ENCODE measurements at places on chromosomes 6 and 20. TPM values are rescaled to one million over a fixed set of nuclear protein-coding genes. Genes with fewer than 3 reads are reported as not detected.

DNA sequence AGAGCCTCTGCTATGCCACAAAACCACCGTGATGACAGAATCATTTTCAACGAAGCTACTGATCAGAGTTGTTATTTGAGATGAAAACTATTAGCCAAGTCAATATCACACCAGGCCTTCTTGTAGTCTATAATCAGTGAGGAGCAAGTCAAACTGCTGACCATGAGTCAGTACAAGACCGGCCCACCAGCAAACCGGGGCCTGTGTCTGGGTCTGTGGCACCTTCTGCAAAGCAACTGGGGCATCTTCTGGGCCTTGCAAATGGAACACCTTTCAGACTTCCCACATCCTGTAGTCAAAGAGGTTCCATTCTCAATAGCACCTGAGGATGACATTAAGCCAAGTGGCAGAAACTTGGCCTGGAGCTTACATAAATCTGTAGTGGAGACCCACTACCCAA, 38.5 kb downstream of the CPXM1 start:
- DNase-seq = no peak

Gene CCM2L
- total RNA-seq = 2.0 TPM

DNA sequence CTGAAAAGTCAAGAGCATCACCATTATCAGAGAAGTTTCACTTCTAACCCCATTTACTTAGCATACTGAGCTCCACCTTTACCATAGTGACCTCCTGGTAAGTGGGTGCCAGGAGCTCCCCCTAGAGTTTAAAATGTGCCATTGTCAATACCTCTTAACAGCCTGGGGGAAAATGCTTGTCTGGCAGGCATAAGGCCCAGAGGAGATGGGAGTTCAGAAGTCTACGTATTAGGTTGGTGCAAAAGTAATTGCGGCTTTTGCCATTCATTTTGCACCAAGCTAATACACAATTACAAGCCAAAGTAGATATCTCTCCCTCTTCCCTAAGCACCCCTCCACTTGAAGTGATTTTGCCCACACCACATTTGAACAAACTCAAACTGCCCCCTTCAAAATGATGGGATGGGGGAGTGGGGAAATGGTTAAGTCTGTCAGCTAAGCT, 919.0 kb downstream of the KIF16B start:
- DNase-seq = no peak

DNA sequence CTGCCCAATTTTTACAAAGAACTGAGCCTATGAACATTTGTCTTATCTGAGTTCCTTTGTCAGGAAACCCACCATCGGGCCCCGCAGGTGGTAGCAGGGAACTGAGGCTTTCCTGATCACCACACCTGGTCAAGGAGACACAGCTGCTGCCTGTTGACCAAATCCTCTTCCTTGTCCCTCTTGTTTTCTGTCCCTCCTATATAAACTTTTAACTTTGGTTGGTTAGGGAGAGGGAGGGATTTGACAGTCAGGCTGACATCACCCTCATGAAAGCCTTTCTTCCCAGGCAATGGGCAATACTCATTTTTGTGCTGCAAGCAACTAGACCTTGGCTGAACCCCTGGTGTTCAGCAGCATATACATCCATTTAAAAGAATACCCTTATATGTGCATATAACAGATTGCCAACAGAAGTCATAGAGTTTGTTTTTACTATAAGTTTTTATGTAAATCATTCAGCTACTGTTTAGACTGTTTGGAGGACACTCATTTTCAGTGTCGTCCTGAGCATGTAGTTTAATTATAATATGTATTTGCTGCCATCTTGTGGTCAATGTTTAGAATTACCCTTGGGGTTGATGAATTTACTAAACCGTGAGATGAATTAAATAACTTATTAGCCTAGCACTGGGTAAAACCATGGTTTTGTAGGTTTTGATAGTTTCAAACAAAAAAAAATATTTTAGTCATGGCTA, 17.0 kb downstream of the CRISP1 start:
- DNase-seq = no peak

DNA sequence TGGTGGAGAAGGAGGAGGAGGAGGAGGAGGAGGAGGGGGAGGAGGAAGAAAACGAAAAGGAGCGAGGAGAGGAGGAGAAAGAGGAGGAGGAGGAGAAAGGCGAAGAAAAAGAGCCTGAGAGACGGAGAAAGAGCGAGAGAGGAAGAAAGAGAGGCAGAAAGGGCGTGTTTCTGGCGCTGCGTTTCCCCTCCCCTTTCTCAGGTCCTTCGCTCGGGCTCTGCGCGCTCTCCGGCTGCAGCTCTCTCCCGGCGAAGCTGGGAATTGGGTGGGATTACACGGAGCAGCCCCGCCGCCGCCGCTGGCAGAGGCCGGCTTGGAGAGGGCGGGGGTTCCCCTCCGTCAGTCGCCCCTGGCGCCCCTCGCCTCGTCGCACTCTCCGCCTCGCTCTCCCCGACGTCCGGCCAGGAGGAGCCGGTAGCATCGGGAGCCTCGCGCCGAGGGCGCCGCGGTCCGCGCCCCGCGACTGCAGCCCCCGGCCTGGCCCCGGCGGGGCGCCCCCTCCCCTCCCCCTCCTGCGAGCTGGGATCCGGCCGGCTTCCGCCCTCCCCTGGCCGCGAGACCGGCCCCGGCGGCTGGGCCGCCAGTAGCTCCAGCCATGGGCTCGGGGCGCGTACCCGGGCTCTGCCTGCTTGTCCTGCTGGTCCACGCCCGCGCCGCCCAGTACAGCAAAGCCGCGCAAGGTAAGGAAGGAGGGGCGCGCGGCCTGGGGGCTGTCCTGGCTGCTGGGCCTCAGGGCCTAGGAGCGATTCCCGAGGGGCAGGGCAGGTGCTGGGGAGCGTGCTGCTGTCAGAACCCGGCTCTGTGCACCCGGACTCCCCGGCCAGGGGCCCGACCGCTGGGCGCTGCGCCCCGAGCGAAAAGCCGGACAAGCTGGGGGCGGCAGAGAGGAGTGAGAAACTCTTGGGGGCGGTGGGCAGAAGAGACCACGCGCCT, at the start of gene SCUBE3:
Gene SCUBE3, plus strand, starts transcription at position 133 of the 933 bp plus-strand sequence. Its CDS starts 463 bp downstream, at position 596.
- DNase-seq = no peak

DNA sequence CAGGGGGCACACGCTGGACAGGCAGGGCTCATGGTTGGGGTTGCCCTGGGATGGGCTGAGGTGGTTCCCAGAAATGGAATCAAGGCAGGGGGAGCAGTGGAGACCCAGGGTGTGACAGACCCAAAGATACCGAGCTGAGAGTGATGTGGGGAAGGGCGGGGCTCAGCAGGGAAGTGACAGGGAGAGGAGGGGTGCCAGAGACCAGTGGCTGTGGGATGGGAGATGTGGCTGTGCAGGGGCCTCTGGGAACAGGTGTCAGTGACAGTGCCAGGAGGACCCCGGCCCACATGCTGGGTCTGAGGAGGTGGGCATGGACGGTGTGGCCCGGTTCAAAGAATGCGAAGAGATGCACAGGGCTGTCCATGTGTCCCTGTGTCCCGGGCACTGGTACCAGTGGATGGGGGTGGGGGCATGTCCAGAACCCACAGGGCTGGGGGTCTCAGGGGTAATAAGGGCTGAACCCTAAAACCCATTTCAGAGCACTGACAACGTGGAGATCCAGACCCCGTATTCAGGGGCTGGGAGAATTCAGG, 1.0 kb downstream of the CABLES2 start:
- DNase-seq = no peak

Gene SLPI
- not detected for total RNA-seq

- no peak for DNase-seq
These were observed 54.7 kb downstream of the LRFN2 start for GRCh38 chr6:40532349-40533000.
